GOT3 (cell line): ENCODE measurements at places on chromosomes 2 and 18.

- no peak for DNase-seq
These were observed 497.7 kb downstream of the STK39 start for GRCh38 chr2:167749660-167750059.

DNA sequence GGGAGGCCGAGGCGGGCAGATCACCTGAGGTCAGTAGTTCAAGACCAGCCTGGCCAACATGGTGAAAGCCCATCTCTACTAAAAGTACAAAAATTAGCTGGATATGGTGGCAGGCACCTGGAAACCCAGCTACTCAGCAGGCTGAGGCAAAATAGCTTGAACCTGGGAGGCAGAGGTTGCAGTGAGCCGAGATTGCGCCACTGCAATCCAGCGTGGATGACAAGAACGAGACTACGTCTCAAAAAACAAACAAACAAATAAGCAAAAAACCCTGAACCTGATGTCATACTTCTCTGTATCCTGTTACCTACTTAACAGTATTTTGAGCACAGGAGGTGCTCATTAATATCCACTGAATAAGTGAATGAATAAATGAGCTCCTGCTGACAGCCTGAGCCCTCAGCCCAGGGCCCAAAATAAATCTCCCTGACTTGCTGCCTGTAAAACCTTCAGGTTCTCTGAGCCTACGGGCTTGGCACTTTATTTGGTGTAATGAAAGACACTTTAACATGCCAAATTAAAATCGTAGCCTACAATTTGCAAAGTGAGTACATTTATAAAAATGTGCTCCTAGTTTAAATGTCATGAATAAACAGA lies 215.1 kb downstream of the ZNF385B start:
- DNase-seq: no peak

- DNase-seq: no peak
These were observed 98.5 kb upstream of the SPATS2L start for GRCh38 chr2:200208041-200208440.

GRCh38 chr2:29035016-29035745 lies 39.1 kb downstream of the PCARE start:
- DNase-seq: no peak

DNA sequence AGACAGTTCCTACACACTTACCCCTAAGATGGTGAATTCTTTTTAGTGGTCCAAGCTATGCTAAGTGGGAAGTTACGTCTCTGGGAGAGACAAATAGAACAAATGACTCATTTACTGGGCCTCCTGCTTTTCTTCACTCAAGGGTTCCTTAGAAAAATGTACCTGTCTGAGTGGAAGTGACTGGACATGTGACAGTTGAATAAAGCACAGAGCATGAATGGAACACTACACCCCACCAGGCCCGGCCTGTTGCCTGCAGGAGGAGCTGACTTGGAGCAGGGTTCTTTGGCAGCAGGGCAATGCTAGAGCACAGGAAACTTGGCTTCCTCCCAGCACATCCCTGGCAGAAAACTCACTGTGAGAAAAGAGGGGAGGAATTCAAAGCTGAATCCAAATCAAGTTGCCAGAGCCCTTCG lies 451.0 kb upstream of the SETBP1 start:
- no peak for DNase-seq

DNA sequence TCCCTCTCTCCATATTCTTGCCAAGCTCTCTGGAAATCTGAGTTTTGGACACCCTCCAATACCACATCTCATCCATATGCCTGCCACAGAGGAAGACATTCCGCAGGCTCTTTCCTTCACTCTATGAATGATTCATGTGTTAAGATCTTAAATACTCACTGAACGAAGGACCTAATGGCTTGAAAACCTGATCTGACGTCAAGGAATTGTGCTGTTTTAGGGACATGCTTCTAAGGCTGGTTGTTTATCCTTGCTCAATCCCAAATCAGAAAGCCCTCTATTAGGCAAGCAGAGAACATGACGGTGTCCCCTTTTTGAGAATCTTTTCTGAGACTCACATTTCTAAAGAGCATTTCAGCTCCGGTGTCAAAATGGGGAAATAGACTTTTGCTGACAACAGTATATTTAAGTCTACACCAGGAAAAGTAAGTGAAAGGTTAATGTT lies 83.7 kb upstream of the GALNT5 start:
- DNase-seq: no peak

- DNase-seq: no peak
These were observed 110.0 kb upstream of the STON1 start for GRCh38 chr2:48419884-48420511.
